ENCODE measurements at places on chromosomes 12 and 14. TPM values are rescaled to one million over a fixed set of nuclear protein-coding genes. Genes with fewer than 3 reads are reported as not detected.

DNA sequence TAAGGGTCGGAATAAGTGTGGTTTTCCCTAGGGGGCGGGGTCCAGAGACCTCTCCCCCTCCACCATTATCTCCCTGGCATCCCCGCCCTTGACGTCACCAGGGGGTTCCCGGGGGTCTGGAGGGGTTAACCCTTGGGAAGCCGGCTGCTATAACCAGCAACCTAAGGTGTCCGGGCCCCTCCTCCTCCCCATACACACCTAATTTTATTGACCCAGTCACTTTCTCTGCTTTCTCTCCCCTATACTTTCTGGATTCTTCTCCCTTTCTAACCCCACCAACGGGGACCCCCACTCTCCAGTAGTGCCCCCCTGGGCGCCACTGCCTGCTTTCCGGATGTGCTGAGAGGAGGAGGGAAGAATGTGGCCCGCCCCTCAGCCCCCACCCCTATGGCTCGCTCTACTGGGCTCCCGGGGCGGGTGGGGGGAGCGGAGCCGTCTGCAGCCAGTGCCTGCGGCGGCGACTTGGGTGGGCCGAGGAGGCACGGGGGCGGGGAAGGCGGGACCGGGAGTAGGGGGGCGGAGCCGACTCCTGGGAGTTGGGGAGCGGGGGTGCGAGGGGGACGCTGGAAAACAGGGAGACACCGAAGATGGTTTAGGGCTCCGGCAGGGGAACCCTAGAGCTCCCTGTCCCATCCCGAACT is 1.8 kb downstream of the GLI1 start:
- DNase-seq, result peak; percentile 53

GRCh38 chr12:51323317-51323960 is 535 bp downstream of the BIN2 start:
- peak; percentile 58 for DNase-seq

GRCh38 chr12:77998236-77998786 is 167.6 kb downstream of the NAV3 start:
- DNase-seq, result no peak

DNA sequence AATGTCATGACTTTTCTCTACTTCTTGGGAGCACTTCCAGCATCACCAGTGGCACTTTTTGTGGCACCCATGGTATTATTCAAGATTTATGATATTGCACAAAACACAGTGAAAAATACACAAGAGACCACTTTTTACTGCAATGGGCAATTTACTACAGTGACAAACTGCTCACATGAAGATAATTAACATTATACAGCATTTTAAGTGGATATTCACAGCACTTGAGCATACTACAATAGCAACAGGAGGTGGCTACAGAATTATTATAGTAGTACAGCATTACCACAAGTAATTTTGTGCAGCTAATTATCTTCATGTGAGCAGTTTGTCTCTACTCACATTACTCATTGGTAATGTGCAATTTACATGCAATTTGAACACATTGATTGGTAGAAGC is 18.3 kb downstream of the IL26 start:
- no peak for DNase-seq

SLC16A7 gene
- total RNA-seq, result 39.7 TPM

HOXC6 gene
- not detected for total RNA-seq

GRCh38 chr12:106498056-106498455 is 84.7 kb upstream of the RFX4 start:
- DNase-seq, result no peak

PARP11 gene
- 40.7 TPM for total RNA-seq

STXBP6 gene
- not detected for total RNA-seq
